ENCODE measurements at places on chromosomes 7 and 10.

- no peak for DNase-seq
These were observed 45.4 kb downstream of the NAMPT start for GRCh38 chr7:106239406-106239805.

DNA sequence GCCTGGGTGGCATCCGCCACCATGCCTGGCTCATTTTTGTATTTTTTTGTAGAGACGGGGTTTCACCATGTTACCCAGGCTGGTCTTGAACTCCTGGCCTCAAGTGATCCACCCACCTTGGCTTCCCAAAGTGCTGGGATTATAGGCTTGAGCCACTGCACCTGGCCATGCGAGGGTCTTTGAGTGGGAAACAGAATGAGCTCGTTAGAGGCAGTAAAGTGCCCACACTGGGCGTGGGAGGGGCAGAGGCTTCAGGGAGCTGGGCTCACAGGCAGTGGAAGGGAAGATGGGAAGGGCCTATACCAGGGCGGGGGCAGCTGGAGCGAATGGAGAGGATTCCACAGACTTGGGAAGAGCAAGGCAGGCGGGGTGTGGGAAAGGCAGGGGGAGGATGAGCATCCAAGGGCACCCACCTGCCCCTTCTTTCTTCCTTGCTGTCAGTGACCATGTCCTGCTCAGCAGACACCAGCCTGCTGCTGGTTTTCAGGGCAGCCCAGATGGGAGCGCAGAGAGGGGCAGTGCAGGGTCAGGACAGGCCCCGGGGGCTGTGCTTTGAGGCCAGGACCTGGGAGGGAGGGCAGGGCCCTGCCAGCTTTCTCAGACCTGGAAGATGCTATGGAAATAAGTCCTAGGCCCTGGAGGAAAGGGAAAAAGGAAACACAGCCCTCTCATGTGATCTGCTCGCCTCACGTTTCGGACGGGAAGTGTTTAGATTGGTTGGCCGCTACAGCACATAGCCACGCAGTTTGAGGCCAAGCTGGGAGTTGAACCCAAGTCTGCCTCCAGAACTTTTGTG is 4.2 kb downstream of the FZD9 start:
- DNase-seq: no peak

DNA sequence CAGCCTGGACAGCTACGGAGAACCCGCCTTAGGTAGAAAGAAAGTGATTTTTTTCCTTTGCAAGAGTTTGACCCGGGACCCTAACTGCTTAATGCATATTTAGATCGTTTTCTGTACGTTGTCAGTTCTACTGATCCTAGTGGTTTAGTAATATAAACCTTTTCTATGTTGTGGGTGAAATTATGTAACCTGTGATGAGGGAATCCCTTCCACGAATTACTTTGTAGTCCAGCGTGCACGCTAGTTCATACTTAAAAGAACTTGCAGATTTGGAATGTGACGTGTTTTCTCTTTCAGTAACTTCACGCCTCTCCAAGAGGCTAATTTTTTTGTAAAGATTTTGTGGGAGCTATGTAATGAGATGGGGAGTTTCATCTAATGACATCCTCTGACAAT is 705 bp downstream of the SLF2 start:
- no peak for DNase-seq

- DNase-seq: no peak
These were observed 215.5 kb downstream of the AUTS2 start for GRCh38 chr7:69813637-69814240.

GRCh38 chr7:40972426-40972825 is 730.5 kb downstream of the INHBA start:
- DNase-seq: no peak

GRCh38 chr10:79049931-79050895 is 18.6 kb upstream of the ZMIZ1 start:
- no peak for DNase-seq

GRCh38 chr7:94562525-94562924 is 52.9 kb downstream of the CASD1 start:
- no peak for DNase-seq

- no peak for DNase-seq
These were observed 93.8 kb downstream of the INPP5A start for GRCh38 chr10:132631338-132631735.

- no peak for DNase-seq
These were observed 1.9 kb upstream of the PAX4 start for GRCh38 chr7:127619681-127620405.

DNA sequence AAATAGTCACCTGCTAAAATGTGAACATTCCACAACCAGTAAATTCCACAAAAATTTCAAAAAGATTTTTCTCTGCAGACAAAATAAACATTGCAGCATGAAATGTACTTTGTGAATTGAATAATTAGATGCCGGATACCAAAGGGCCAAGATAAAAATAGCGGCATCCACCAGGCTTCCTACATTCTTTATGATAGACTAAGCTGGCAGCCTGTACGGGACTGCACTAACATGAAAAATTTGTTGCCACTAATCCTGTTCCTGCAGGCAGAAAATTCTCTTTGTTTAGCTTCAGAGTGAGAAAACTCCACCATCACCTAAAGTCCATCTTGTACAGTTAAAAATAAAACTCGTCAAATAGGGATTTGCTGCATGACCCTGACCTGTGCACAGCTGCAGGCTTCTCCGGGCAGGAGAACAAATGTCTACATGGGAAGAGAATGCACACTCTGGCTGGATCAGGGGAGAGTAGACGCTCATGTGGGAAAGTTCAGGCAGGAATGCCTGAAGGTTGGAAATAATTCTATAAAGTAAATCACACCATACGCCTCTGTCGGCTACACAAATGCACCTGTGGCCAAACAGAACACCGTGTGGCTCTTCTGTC is 15.6 kb upstream of the ADO start:
- no peak for DNase-seq

DNA sequence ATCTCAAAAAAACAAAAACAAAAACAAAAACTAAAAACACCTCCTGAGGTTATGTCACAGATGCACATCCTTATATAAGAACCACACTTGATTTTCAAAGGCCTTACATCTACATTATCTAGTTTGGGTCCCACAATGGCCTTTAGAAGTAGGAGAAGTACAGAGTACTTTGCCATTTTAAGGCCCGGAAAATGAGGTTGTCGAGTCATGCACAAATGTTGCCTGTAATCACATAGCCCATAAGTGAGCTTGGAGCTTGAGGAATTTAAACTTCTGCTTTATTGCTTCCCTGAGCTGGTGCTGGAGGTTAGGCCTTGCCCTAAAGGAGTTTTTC is 9.7 kb upstream of the MKRN1 start:
- DNase-seq: no peak

DNA sequence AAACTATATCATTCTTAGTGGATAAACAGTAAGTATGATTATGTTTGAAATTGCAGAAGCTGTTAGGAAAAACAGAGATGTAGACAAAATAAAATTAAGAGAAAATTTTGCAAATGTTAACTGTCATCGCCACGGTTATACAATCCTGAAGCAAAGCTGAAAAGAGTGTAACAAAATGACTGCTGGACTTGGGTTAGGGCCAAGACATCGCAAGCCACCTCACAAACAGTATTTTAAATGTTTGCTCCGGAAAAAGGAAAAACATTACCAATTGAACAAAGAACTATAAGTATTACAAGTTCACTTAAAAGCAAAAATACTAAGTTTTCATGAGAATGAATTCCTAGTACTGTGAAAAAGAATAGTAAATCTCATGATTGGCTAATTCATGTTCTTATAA is 60.0 kb downstream of the FAM13C start:
- no peak for DNase-seq

DNA sequence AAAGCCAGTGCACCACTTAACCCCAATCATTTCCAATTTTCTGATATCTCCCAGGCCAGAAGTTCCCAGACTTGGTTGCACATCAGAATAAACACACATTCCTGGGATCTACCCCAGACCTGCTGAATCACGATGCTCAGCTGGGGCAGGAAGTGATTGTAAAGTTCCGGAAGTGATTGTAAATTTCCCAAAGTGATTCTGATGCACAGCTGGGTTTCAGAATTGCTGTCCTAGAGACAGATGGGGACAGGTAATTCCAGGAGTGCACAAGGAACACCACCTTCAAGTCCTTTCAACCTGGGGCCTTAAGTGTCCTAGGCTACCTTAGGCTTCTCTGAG is 104.2 kb upstream of the EEPD1 start:
- DNase-seq: no peak

GRCh38 chr10:78838141-78838657 is 230.6 kb upstream of the ZMIZ1 start:
- DNase-seq: no peak

DNA sequence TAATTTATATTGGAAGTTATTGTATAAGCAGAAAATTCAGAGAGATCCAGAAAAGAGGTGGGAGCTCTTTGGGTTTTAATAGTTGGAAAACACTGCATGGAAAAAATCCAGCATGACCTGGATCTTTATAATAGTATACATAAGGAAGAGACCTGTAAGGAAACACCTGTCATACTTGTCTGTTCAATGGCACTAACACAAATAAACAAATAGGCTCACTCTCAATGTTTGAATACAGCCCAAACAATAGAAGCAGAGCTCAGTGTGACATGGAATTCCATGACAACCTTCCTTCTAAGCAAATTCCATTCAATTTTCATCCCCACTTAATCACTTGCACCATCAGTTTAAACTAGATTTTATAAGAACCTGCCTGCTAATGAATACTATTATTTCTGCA is 31.7 kb downstream of the CISD1 start:
- no peak for DNase-seq

- DNase-seq: no peak
These were observed 42.7 kb downstream of the SNX10 start for GRCh38 chr7:26334166-26334859.

- no peak for DNase-seq
These were observed 115.9 kb downstream of the ZMIZ1 start for GRCh38 chr10:79184657-79185056.

DNA sequence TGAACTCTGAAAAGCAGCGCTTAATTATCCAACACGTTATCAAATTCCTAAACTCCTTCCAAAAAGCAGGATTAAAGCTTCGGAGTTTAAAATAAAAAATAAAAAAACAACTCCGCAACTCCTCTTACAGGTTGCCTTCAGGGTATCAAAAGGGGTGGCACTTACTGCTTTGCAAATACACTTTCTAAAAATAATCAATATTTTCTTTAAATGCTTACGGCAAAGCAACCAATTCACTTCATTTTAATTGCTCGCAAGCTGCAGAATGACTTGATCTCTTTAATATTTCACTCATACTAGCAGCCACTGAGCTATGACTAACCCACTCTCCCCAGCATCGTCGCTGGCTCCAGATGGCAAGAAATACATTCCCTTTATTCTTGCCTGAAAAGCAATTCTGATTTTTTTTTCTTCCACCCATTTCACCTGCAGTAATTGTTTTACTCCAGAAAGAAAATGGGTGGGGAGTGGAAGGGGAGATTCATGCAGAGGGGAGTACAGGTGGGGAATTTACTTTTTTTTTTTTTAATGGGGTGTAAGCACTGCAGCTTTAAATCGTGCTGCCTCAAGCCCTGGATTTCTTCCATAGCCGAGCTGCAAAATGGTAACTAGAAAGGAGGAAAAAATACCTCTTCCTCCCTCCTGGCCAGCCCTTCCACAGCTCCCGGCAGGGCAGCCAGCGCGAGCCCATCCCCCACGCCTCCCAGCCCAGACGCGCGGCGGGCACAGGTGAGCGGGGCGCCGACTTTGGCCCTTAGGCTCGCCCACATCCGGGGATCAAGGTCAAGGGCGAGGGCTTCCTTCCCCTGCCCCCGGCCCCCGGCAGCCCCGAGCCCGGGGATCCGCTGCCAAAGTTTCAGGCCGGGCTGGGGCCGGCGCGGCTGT is 54.2 kb upstream of the FHIP2A start:
- peak; percentile 29 for DNase-seq

DNA sequence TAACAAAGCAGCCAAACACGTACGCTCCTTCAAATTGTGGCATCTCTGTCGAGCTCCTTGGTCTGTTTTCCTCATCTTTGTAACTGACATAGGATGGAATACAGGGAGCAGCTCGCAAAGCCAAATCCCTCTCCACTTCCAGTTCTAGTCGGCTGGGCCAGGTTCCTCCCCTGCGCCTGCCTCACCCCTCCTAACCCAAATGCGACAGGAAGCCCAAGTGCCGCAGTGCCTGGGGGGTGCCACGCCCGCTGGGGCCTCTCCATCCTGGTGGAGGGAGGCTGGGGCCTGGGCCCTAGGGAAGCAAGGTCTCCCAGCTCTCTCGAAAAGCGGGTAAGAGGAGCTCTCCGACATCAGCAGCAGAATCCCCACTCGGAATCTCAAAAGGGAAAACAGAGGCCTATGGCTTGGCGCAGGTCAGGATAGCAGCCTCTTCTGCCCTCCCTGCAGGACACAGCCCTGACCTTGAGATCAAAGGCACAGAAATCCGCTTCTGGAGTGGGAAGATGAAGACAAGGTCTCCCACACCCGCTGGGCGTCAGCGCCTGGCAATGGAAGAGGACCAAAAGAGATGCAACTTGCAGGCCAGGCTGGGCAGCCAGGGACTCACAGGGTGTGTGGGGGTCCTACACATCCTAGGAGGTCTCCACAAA is 165.8 kb downstream of the NRF1 start:
- no peak for DNase-seq

GRCh38 chr7:131292141-131292905 is 35.4 kb upstream of the MKLN1 start:
- DNase-seq: no peak

GRCh38 chr10:76733441-76733936 is 904.1 kb downstream of the KCNMA1 start:
- DNase-seq: no peak

DNA sequence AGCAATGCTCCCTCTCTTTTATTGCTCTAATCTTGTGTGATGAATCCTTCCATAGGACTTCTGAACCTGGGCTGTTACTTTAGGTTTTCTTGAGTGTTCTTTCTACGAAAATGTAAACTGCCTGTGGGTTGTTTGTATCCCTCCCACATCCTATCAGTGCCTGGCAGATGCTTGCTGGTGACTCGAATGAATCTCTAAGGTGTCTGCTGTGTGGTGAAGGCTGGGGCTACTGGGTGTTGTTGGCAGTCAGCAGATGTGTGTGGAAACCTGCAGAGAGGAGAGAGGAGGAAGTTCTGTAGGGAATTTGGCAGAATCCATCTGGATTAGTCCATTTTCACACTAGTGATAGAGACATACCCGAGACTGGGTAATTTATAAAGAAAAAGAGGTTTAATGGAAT is 639.4 kb downstream of the CALN1 start:
- DNase-seq: no peak

DNA sequence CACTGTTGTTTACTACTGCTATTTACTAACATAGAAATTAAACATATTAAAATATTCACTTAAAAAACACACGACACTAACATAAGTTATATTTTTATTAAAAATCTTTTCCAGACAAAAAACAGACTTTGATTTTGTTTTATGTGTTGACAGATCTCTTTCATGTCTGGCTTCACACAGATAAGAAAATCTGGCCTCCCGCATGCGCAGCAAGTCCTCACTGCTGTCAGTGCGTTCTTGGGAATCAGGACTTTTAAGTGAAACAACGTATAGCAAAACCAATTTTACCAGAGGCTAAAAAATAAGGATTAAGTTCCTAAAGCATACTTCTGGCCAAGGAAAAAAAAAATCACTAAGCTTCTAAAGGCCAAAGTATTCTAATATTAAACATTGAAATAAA is 1.2 kb upstream of the IDI1 start:
- no peak for DNase-seq

GRCh38 chr10:101938305-101939007 is 94.9 kb upstream of the KCNIP2 start:
- DNase-seq: peak; percentile 40

DNA sequence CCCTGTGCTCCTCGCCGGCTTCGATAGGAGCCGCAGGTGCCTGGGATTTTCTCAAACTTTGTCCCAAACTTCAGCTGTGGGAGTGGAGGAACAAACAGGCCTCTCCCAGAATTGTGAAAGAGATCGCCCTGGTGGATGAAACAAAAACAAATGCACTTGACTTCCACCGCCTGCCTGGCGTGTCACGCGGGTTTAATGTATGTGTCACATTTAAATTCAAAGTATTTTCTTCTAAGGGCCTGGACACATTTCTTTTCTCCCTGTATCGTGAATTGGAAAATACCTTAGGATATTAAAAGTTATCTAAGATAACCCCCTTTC is 694 bp upstream of the WASL start:
- DNase-seq: peak; percentile 35

All from GM04504 (cell line).